ENCODE measurements at places on chromosomes 4 and X.
A peak's percentile ranks its signal among the peaks of the same experiment; 100 is the strongest.

DNA sequence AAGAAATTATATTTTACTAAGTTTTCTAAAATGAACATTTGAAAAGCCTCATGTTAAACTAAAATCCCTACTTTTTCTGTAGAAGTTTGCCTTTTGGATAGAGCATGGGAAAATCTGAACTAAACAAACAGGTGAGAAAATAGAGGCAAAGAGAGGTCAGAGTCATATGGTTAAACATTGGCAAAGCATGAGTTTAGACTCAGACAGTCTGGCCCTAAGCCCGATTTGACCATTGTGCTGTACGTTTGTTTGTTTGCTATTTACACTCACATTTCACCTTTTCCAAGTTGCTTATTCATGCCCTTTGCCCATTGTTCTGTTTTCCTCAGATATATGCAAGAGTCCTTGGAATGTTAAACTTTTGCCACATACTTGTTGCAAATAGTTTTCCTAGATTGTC is 85.4 kb downstream of the TIGD2 start:
- DNase-seq = no peak

DNA sequence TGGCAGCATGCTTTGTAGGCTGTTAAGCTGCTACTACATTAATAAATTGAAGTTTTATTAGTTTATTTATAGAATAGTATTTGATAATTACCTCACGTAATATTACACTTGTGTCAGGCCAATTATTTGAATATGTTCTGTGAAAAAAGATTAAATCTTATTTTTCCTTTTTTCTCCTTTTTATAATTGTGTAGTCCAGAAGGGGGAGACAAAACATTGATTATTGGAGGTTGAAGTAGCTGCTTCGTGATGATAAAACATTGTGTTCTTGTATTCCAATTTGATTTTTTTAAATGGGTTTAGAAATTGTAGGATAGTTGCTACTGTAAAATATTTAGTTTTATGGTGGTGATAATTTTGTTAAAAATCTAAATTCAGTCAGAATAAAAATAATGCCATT is 85.7 kb downstream of the DIAPH2 start:
- DNase-seq = peak; percentile 17

DNA sequence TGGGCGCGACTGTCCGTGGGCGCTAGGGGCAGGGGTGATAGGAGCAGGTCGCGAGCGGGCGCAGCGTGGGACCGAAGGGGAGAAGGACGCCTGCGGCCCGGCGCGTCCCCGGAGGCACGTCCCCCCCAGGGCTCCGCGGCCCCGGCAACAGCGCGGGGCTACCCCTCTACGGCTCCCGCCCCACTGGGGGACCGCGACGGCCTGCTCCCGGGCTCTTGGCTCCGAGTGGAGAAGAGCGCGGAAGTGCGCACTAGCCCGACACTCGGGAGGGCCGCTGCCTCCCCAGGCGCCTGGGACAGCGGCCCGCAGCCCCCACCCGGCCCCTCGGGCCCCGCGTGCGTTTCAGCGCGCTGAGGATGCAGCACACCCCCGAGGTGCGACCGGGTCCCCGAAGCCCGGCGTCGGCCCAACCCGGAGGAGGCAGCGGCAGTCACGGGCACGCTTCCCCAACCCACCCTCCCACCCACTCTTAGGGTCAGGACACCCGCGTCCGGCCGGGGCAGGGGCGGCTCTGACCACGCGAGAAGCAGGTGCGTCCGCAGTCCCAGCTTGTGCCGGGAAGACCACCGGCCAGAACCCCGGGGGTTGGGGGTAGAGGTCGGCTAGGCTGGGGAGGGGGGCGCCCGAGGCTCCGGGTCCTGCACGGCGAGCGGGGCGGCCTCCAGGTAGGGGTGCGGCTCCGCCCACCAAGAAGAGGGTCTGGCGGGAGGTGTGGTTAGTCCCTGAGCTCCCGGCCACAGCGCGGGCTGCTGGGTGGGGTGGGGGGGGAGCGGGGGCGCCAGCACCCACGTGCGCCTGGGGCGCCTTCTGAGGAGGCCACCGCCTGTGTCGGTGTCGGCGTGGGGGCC is 18.5 kb upstream of the NAT8L start:
- no peak for DNase-seq

DNA sequence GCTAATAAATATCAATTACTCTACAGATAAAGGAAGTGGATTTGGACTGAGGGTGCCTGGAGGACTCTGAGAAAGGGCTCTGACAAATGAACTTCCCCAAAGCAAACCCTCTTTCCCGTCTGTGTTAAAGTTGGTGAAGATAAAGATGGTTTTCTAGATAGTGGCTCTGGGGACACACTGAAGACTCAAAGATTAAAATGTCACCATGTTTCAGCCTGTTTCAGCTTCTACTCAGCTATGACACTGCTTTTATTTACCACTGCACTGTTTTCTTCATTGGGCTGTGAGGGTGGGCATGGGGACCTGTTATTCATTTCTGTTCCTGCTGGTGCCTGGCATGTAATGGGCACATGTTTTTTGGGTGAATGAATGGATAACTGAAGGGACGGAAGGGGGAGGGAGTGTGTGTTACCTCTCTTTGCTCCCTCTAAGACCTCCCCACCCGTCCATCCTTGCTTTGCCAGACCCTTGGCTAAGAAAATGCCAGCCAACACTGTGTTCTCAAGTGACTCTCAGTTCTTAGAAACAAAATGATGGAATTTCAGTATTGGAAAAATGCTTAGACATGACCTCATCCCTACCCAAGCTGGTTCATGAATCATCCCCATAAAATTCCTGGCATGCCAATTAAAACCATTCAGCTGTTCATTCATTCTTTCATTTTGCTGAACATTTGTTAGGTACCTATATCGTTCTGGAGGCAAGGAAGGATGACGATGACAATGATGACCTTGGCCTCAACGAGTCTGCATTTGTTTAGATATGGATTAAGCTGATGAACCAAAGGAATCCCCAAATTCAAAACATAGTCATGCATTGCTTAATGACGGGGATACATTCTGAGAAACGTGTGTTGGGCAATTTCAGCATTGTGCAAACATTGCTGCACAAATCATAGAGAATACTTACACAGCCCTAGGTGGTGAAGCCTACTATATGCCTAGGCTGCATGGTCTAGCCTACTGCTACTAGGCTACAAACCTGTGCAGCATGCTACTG is 13.4 kb upstream of the STK32B start:
- DNase-seq = peak; percentile 95

DNA sequence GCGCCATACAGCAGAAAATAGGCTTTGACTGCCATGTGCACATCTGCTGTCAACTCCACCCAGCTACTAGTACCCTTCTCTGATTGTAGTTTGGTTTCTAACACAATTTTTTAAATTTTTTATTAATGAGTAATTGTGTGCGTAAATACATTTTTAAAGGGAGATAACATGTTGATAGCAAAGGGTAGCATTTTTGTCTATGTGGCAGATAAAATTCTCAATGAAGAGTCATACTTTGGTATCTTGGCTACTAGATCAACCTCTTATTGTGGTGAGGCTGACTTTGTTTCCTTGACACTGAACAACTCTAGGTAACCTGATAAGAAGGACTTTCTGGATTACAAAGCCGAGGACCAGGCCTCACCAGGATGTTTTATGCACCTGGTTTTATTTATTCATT is 9.5 kb downstream of the ADH4 start:
- peak; percentile 6 for DNase-seq

GRCh38 chr4:156084373-156084772 is 130.7 kb upstream of the CTSO start:
- DNase-seq = no peak

GRCh38 chrX:31706466-31706865 is 634.6 kb upstream of the FTHL17 start:
- peak; percentile 14 for DNase-seq

GRCh38 chr4:137707102-137707620 is 174.9 kb upstream of the PCDH18 start:
- no peak for DNase-seq

DNA sequence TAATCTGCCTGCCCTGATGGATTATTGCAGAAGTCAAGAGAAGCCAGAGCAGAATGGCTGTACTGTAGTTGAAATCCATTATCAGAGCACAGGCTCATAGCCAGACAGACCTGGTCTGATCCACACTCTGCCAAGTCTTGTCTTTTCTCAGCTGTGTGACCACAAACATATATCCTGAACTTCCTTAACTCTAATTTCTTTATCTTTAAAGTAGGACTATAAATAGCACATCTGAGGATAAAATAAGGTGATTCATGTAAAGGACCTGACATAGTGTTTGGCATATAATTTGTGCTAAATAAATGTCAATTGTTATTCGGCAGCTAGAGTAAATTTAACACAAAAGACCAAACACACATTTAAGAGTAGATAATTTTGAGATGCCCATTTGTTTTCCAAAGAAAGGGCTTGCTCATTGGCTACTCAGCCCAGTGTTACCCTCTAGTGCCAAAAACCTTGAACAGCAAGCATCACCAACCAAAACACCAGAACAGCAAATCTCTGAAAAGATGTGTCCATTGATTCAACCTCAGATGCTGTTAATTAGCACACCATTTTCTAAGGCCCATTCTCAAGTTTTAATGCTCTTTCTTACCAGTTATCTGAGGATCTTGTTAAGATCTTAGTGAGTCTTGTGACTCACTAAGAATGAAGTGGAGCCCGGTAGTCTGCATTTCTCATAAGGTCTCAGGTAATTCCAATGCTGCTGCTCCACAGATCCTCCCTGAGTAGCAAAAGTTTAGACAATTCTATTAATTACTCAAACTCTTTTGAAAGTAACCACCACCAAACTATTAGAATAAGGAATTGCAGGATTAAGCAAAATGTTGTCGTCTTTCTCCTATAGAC is 108.8 kb downstream of the HHIP start:
- DNase-seq = peak; percentile 33

- no peak for DNase-seq
These were observed 41.8 kb upstream of the WDR1 start for GRCh38 chr4:10158333-10158942.

GRCh38 chr4:7507381-7507780 is 72.7 kb upstream of the PSAPL1 start:
- peak; percentile 37 for DNase-seq

GRCh38 chr4:96352051-96352517 is 512.2 kb downstream of the PDHA2 start:
- peak; percentile 1 for DNase-seq

DNA sequence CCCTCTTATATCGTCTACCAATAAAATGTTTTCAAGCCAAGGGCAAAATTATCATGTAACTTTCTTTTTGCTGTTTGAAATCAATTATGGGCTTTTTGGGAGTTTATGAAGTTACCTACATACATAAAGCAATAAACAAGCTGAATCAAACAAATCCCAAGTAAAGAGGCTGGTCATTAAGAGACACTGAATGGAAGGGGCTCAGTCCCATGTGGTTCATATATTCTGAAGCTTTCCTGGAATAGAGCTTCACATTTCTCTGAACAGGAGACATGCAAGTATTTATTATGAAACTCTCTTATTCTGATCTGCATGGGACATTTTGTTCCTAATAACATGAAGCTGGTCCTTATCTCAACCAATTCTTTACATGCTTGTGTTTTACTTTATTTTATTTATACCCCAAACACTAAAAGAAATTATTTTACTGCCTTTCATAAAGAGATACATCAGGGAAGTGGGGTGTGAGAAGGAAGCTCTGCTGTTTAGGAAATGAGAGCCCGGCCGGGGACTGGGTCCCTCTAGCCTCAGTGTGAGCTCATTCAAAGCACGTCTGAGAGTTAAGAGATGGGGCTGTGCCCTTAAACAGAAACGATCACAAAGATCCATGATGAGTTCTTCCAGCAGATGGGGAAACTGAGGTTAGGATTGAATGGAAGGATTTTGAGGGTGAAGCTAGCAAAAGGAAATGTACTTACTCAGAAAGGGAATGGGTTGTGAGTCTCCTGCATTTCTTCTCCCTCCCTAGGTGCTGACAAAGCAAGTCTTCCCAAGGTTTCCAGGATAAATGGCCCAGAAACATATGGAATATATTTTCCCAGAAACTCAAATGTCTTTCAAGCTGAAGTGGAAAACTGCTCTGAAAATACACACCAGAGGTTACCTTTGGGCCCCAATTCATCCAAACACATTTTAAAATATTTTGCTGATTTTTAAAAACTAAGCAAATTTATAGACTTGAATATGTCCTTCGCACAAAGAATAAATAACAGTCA is 93.1 kb upstream of the LNX1 start:
- no peak for DNase-seq

DNA sequence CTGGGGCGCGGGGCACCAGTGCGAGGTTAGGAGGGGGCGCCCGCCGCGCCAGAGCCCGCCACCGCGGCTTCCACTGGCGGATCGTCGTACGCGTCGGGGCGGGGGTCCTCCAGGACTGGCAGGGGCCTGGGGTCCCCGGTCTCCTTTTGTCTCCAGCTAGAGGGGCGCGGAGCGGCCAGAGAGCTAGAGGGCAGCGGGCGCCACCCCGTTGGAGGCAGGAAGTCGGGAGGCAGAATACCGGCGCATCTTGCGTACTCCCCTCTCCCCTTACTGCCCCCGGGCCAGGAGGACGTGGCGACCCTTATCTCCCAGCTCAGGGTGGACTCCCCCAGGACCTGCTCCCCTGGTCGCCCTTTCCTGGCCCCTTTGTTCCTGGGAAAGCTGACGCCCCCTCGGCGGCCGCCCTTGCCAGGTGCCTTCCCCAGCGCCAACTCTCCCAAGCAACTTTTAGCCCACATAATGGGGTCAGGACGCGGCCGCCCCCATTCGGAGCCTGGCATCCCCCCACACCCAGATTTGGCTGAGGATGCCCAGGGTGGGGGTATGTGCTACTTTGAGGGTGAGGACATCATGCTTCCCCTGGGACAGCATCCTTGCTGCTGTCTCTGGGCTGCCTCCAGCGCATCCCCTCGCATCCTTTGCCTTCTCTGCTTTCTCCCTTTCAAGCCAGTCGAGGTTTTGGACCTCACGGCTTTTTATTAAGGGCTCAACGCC is 933 bp downstream of the CNKSR2 start:
- DNase-seq = no peak

DNA sequence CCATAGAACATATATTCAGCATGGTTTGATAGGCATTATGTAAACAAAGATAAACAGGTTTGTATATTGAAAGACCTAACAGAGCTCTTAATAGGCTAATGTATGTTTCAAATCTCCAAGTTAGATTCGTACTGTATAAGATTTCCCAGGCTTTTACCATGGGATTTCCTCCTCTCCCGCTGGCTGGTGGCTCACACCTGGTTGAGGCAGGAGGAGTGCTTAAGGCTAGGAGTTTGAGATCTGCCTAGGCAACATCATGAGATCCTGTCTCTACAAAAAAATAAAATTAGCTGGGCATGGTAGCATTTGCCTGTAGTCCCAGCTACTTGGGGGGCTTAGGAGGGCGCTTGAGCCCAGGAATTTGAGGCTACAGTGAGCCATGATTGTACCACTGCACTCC is 5.4 kb downstream of the CPE start:
- DNase-seq = no peak

- DNase-seq = peak; percentile 47
These were observed 151.0 kb downstream of the PALLD start for GRCh38 chr4:168647646-168648375.

- no peak for DNase-seq
These were observed 14.9 kb upstream of the GLUD2 start for GRCh38 chrX:121032531-121032930.

DNA sequence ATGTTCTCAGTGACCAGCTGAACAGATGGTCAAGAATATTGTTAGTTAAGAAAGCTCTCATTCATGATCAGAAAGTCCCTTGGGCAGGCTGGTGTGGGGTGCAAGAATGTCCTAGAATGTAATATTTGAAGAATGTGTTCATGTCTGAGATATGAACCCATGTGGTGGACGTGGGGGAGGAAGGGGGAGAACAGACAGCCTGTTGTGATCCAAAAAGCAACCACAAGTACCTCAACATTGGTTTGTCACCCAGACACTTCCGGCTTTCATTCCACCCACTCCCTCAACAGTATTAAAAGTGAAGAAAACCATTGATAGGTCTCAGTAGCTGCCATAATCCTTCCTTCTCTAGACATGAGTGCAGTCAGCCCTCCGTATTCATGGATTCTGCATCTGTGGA is 82.2 kb downstream of the MAML3 start:
- peak; percentile 97 for DNase-seq

GRCh38 chrX:37472836-37473235 is 98.6 kb upstream of the LANCL3 start:
- DNase-seq = no peak
